ENCODE measurements at places on chromosomes 2 and 18.

DNA sequence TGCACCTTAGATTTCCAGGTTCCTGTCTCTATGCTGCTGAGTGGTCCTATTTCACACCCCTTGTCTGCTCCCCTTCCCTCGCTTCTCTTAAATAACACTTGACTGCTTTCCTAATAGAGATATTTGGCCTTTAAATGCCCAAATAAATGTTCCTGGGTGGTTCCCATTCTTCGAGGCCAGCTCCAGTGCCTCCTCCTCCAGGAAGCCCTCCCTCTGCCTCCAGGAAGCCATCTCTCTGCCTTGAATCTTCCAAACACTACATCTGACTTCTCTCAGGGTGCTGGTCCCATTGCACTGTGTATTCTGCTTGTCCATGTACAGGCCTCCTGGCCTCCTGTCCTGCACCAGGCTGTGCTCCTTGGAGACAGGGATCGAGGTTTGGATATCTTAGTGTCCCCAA is 14.2 kb downstream of the EHD3 start:
- DNase-seq = no peak

DNA sequence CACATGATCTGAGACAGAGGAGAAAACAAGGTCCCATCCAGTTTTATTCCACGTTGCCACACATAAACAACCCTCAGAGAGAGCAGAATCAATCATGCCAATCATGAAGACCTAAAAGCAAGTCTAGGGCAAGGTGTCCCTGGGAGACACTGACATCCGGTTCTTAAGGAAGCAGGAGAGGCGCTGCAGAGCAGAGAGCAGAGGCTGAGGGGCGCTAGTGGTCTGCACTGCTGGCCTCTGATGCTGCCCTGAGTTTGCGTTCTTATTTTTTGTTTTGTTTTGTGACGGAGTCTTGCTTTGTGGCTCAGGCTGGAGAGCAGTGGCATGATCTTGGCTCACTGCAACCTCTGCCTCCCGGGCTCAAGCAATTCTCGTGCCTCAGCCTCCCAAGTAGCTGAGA is 83.3 kb downstream of the SMIM21 start:
- no peak for DNase-seq

DNA sequence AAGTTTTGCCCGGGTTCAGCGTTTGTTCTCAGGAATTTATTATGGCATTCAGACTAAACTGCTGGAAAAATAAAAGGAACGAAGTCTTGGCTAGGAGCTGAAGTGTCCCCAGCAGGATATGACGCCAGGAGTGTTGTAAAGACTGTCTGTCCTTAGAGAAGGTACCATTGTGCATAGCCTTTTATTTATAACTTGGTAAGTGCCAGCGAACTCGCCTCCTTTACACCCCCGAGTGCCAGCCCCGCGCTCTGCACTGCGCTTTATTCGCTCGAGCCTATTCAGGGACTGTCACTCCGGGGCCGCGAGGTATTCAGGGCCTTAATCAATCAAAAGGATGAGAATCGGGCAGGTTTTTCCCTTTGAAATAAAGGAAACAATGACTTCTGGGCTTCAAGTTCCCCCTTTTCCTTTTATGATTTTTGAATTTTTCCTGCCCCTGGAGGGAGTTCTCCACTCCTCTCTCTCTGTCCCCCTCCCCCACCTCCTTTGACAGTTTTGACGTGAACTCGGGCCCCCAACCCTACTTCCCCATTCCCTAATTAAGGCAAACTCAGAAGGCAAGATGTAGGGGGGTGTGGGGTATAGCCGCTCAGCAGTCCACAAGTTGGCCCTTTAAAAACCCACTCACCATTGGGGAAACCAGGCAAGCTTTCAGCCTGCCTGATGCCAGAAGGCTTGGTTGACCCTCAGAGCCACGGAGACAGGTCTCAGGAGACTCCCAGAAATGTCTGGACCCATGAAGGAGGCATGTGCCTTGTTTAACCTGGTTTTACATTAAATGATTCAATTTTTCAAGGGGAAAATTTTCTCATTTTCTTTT is 1.3 kb upstream of the PAX3 start:
- DNase-seq = no peak

DNA sequence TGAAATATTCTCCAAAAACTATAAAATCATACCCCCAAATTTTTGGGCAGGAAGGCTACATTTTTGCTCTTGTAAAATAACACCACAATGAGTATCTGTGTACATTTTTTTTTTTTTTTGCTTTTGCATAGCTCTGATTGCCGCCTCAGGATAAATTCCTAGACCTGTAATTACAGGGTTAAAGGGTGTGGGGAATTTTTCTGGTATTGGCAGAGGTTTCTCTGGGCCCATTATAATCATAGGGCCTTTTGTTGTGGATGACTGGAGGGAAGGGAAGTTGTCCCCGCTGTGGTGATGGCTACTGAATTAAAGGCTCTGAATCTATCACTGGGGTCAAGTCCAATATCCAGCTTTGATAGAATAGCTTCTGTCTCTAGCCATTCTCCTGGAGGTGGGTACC is 26.6 kb downstream of the CCDC195 start:
- no peak for DNase-seq

- DNase-seq = no peak
Observed at GRCh38 chr2:74083750-74084149, 64.0 kb downstream of the BOLA3 start.

DNA sequence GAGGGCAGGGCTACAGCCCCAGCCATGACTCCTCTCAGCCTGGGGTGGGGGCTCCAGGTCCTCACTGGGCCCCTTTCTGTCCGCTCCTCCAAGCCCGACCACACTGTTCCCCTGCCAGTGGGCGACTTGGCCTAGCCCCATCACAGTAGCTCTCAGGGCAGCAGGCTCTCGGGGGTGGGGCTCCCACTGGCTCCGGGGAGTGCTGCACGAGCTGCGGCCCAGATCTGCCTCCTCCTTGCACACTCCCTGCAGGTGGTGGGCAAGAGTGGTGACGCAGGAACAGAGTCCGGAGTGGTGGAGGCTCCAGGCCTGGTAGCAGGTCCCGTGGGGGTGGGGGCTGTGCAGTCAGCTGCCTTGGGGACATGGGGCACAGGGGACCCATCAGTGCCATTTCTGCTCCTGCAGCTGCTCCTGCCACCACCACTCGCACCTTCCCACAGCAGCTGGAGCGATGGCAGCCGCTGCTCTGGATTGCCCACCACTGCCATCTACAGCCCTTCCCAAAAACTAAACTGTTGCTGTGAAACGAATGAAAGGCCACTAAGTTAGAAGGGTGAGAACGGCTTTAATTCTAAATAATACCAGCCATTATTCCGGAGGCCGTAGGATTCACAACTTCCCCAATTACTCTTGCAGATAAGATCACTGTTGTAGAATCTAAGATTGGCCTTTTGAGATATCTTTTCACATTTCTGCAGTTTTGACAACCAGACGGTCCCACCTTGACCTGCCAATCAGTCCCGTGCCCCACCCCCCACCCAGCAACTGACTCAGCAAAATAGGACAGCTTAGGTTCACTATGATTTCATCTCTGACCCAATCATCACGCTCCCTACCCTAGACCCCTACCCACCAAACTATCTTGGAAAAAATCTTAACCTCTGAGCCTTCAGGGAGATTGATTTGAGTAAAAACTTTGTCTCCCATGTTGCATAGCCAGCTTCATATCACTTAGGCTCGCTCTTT is 530.2 kb downstream of the DCC start:
- DNase-seq = no peak

GRCh38 chr18:58345875-58346274 is 283.0 kb downstream of the ALPK2 start:
- DNase-seq = no peak

DNA sequence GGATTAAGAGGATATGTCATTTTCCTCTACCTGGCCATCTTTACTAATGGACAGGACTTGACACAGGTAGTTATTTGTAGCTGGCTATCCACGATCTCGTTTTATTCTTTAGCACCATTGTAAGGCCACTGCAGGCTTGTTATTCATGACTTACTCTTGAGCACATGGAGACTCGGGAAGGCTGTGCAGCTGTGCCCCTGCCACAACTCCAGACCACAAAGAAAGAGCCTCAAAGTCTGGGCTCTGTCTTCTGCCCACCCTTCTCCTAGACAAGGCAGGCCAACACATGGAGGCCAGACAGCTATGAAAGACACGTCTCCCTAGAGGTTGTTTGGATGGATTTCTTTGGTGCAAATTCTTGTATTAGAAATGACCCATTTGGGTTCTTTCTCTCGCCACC is 133.8 kb downstream of the NAPG start:
- DNase-seq = no peak

- DNase-seq = no peak
Observed at GRCh38 chr2:212893216-212893615, 258.2 kb downstream of the IKZF2 start.

DNA sequence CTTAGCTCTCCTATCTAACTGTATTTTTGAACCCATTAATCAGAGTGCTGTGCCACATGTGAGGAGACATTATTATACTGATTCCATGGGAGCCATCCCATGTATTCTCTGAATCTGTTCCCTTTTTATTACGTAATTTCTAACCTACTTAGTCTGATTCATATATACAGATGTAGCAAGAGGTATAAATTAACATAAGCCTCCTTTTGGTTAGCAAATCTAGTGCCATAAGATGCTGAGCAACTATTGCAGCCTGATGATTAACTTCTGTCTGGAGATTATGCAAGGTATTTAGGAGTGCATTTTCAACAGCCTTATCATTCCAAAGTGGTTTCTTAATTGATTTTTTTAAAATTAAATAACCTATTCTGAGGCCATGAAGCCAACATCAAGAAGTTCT is 114.1 kb upstream of the MSH2 start:
- no peak for DNase-seq

DNA sequence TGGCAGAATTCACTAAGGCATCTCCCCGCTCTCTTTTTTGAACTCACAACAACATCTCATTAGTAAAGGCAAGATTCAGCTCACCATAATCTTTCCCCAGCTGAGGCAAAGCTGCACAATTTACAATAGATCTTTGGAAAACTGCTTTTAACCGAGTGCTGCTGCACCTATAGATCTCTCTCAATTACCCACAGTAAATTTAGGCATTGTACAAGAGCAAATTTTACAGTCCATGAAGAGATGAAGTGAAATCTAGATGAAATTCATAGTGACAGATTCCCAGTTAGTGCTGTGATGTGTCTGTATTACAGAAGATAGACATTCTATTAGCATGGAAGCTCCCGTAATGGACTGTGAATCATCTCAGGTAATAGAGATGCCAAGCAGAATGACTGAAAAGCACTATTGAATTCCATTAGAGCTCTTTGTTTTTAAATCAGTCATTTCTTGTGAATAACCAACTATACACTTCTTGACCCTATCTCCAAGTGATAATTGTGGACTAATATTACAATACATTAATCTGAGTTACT is 36.4 kb upstream of the INSIG2 start:
- DNase-seq = no peak

DNA sequence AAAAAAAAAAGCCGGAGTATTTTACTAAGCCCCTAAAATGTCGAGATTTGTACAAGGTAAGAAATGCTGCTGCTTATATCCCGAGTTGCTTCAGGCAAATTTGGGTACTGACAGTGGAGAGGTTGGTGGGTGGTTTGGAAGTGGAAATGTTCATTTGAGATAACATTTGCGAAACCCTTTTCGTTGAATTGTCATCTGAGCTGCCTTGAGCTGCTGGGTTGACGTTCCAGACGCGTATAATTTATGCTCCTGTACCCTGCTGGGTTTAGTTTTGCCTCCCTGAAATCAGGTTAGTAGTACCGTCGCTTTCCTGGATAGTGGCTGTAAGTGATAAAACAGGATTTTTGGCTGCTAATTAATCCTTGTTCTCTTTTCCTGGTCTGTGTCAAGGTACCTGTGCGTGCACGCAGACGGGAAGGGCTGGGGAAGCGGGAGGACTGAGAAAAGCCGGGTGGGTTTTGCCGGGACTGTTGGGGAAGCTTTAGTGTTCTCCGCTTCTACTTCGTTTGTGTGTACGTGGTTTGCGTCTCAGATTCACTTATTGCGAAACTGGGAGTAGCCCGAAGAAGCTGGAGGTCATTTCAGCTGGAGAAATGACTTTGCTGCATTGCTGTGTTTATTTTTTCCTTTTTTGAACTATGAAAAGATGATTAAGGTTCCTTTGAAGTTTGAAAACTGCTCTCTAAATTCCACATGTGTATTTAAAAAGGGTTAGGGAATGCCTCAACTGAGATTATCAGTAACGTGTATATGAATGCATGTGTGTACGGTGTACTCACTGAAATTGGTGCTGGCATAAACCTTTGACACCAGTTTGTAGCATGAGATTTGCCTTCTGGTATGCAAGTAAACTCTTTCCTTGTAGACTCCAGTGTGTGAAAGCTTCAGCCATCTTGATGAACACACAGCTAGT is 709 bp downstream of the UGP2 start:
- no peak for DNase-seq

GRCh38 chr18:22971038-22971437 is 37.9 kb downstream of the RBBP8 start:
- no peak for DNase-seq

DNA sequence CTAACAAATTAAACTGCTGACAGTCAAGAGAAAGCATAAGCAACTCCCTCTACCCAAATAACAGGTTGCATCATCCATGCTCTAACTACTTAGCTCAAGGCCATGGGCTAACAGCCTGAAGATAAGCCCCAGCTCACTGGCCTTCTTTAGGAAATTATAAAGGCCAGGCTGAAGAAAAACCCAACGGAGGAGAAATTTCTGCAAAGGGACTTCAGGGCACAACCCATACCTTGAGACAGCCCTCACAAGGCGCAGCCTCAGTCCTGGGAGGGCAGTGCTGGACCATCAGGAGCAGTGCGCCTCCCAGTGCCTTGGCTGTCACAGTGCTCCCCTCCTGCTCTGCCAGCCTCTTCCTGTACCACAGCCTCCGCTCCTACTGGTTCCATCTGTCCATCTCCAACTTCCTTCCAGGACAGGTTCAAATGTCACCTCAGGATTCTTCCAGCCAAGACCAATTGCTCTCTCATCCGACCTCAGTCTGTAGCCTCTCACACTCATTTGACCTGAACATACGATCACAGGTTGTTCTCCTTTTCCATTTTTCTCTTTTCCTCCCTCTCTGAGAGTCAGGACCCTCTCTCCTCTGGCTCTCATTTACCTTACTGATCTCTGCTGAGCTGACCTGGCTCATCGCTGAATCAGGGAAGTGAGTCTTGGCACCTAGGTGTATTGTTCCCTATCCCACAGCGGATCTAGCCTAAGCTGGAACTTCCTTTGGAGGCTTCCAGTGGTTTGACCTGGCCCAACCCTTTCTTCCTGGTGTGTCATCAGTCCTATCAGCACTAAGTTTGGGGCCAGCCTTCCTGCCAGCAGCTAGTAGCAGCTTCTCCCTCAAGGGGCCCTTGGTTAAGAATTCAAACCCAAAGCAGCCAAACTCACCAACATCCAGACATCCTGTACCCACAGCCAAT is 1.9 kb downstream of the MCFD2 start:
- DNase-seq = no peak

DNA sequence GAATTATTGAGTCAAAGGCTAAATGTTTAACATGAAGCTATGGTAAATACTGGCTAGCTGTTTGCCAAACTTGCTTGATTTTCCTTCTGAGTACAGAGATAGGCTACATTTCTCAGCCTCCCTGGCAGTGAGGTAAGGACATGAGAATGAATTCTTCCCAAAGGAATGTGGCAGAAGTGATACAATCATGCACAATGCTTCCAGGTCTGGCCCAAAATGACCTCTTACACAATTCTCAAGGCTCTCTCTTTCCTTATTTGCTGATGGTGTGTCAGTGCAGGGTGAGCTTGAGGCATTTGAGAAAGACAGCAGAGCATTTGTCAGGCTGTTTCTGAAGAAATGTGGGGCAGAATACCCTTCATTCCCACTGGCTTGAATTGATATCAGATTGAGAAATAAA is 95.6 kb upstream of the NABP1 start:
- DNase-seq = no peak

GRCh38 chr2:55115761-55116597 is 65.7 kb upstream of the RTN4 start:
- DNase-seq = no peak

Data from thoracic aorta (tissue), 2 donors.